Airway epithelial cell (primary cell): ENCODE measurements at places on chromosomes 7 and 10. TPM values are rescaled to one million over a fixed set of nuclear protein-coding genes. Genes with fewer than 3 reads are reported as not detected.

TUBAL3 gene
- 0.19 and 0.35 TPM in 2 replicates for total RNA-seq

TAS2R5 gene
- total RNA-seq, result 0.14 and 0.79 TPM in 2 replicates

ACHE gene
- total RNA-seq, result not detected in 2 replicates

HABP2 gene
- total RNA-seq, result not detected in 2 replicates

MKI67 gene
- 20.3 and 31.2 TPM in 2 replicates for total RNA-seq

GJD4 gene
- not detected in 2 replicates for total RNA-seq

CCDC7 gene
- 1.9 and 3.7 TPM in 2 replicates for total RNA-seq

CHRM2 gene
- 0.14 TPM in 1 of 2 replicates, not detected in the other for total RNA-seq

SMO gene
- total RNA-seq, result 17.4 and 17.9 TPM in 2 replicates

ZNF107 gene
- 3.7 and 4.3 TPM in 2 replicates for total RNA-seq

SDK1 gene
- 0.21 and 0.23 TPM in 2 replicates for total RNA-seq
